ENCODE measurements at places on chromosomes 16 and 17.

DNA sequence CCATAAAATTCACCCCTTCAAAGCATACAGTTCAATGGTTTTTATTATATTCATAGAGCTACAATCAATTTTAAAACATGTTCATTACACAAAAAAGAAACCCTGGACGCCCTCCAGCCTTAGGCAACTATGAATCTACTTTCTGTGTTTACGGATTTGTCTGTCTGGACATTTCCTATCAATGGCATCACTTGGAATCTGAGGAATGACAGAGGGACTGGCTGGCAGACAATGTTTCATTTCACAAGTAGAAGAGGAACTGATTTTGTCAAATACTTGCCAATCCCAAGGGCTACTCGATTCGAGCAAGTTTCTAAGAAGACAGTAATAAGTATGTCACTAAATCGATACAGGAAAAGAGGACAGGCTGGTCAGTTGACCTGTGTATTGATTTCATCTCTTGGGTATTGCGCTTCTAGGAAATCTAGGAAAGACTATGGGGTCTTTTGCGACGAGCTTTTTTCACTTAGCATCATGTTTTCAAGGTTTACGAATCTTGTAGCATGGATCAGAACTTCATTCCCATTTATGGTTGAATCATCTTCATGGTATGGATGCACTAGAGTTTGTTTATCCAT is 56.6 kb downstream of the RGS9 start:
- no peak for DNase-seq

DNA sequence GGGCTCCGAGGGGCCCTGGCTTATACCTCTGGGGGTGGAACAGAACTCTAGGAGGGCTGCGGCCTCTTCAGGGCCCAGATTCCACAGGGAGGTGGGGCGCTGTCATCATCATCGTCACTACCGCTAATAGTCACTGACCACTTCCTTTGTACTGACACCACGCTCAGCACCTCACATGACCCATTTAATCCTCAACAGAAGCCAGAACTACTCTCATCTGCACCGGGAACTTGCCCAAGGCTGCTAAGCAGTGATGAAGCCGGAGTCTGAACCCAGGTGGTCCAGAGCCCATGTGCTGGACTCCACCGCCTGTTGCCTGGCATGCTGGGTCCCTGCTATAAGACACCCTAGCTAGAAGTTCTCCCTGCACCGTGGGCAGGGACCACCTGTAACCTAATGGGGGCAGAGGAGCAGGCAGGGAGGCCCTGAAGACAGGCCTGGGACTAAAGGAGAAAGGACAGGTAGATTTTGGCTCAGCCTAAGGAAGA is 12.0 kb downstream of the UNC13D start:
- DNase-seq = no peak

GRCh38 chr17:79506150-79506870 is 104.5 kb downstream of the RBFOX3 start:
- DNase-seq = no peak

GRCh38 chr16:51773071-51773890 is 622.2 kb upstream of the SALL1 start:
- no peak for DNase-seq

GRCh38 chr17:28928061-28928460 is 23.3 kb downstream of the PHF12 start:
- no peak for DNase-seq

- no peak for DNase-seq
Measured at GRCh38 chr16:4947722-4948503, 10.2 kb upstream of the SEC14L5 start.

DNA sequence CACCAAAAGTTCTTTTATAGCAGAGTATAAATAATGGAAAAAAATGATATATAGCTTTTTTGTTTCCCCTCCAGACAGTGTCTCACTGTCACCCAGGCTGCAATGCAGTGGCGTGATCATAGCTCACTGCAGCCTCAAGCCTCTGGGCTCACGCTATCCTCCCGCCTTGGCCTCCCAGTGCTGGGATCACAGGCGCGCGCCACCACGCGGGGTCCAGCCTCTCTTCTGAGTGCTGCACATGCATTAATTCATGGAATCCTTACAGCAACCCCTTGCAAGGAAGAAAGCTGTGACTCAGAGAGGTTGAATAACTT is 18.0 kb upstream of the ZNF629 start:
- no peak for DNase-seq

- DNase-seq = no peak
Measured at GRCh38 chr17:60355663-60356594, 36.0 kb downstream of the USP32 start.

DNA sequence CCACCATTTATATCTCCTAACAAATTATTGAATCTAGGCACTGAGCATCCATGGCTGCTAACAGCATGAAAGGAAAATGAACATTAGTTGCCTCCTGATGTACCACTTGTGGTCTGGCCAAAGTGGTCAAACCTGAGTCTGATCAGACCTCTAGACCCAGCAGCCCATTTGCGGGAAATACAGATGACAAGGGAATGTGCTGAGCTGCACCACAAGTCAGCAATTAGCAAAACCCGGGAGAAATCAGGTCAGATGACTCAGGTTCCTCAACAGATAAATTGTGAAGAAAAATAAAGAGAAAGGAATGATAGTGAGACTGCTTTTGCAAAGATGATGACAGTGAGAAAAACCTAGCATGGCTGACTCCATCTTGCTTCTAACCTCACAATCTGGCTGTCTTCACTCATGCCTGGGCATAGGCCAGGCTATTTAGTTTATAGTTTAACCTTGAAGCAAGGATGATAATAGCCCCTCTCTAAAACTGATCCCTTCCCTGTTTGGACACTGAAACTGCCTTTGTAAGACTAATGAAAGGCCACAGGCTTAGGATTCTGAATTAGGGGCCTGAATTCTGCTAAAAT is 142.7 kb upstream of the ASIC2 start:
- no peak for DNase-seq

DNA sequence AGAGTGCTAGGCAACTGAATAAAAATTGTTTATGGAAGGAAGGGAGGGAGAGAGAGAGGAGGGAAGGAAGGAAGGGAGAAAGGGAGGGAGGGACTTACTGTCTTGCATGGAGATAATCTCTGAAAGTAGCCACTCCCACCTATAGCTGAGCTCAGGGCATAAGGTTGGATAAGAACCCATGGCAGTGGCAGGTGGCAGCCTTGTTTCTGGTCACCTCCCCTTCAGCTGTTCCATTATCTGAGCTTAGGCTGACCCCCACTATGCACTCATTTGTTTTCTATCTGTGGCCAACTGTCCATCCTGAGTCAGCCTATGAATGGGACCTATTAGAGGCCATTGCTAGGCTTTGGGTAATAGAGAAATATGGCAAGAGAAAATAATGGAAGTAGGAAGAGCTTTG is 25.3 kb upstream of the MTMR4 start:
- no peak for DNase-seq

DNA sequence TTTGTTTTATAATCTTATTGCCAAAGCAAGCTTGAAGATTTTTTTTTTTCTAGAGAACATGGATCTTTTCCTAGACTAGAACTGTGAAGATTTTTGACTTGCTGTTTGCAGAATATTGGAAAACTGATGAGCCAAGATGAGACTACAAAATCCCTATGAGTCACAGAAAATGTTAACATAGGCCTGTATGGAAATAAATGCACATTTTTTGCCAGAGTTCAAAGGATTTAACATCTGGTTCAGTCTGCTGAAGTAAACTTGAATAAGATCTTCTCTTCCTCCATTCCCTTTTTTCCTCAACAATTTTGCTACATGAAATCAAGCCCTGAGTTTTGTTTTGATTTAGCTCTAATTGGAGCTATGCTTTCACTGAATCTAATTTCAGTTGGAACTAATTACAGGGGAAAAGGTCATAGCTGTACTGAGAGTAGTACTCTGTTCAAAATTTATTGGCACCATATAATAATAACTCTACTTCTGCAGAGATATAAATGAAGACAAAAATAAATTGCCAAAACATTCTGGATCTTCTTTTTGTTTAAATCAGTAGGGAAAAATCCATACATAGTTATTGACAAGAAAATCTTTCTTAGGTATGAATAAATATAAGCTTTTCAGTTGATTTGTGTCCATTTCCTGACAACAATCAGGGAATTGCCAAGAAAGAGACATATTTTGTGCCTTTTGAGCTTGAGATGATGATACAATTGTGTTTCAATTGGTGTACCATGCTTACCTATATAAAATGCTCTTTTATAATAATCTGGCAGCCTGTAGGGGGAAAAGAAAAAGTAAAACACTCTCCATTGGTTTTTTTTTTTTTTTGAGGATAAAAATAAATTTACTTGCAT is 387.5 kb upstream of the GOT2 start:
- no peak for DNase-seq

GRCh38 chr16:10751291-10751697 is 7.7 kb downstream of the NUBP1 start:
- DNase-seq = no peak

DNA sequence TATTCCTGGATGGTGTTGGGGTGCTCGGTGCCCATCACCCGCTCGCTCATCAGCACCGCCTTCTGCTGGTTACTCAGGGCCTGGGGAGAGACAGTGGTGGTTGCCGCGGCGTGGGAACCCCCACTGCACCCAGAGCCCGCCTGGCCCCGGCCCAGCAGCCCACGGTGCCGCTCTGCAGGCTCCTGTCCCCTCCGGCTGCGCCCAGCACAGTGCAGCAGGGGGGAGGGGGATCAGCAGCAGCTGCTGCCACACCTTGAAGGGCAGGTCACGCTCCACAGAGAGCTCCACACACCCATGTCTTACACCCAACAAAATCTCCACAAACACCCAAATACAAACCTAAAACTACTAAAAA is 18.8 kb downstream of the CLUH start:
- no peak for DNase-seq

GRCh38 chr17:78823282-78824046 is 17.1 kb downstream of the USP36 start:
- no peak for DNase-seq

- DNase-seq = no peak
Measured at GRCh38 chr16:55184052-55184451, 140.0 kb upstream of the IRX6 start.

- no peak for DNase-seq
Measured at GRCh38 chr17:49393491-49394255, 21.0 kb downstream of the PHB1 start.

DNA sequence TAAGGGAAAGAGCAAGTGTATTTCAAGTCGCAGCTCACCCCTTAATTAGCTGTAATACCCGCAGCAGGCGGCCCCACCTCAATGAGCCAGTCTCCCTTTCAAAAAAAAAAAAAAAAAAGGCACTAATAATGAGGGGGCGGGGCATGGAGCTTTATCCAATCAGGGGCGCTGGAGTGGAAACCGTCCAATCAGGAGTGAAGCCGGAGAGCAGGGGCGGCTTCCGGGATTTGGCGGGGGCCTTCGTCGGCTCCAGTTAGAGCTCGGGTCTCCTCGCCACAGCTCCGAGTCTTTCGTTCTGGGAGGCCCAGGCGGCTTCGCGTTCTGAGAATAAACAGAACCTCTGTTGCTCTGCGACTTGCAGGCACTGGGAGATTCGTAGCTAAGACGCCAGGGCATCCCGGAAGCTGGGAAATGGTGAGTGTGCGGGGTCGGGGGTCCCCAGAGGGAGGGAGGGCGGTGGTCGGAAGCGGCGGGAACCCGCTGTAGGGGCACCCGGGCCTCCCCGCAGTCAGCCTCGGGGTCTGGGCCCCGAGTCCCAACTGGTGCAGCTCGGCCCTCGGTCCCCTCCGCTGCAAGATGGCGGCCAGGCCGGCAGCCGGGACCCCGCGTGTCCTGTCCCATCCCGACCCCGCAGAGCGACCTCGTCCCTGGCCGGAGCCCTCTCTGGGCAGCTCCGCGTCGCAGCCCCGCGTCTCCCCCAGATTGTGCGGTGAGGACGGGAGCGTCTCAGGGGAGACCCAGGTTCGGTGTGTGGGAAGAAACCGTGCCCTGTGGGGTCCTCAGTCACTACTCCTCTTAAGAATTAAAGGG is at the start of gene ZNF267:
TSS of gene ZNF267 (plus strand) at position 252 of the 810 bp plus-strand sequence. CDS start at position 412, 160 bp downstream.
- peak; percentile 92 for DNase-seq

DNA sequence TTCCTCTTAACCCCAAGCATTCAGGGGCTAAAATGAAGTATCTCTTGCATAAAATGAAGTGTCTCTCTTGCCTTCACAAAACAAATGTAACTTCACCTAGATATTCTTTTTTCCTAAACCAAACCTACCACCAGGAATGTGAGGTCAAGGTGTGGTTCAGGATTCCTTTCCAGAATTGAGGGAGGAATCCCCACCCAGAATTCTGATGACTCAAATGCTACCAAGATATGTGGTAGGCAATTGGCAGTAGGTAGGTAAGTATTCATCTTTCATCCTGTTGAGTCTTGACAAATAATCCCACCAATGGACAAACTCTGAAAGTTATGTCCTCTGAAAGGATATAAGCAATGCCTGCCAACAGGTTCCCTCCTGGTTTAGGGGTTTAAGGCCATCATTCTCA is 26.2 kb downstream of the TRIM16 start:
- DNase-seq = no peak

DNA sequence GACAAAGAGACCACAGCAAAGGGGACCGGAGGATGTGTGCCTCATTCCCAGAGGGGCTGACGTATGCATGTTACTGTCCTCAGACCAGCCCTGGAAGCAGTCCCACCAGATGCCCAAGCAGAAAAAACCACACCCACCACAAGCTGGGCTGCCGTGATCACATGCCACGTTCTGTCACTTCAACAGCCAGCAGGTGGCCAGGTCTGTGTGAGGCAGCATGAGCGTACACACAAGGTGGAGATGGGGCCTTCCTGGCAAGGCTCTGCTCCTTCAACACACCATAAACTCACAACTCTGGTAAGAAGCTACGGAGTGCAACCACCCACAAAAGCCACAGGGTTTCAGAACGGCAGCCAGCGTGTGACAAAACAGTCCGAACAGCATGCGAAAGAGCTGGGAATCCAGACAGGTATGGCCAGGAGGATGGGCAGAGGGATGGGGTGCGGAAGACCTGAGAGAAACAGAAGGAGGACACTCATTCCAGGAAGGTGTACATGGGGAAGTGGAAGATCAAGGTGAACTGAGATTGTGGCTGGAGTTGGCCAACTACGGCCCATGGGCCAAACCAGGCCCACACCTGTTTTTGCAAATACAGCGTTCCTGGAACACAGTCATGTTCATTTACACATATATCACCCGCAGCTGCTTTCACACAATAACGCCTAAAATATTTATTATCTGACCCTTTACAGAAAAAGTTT is 27.9 kb downstream of the MBTPS1 start:
- DNase-seq = no peak

DNA sequence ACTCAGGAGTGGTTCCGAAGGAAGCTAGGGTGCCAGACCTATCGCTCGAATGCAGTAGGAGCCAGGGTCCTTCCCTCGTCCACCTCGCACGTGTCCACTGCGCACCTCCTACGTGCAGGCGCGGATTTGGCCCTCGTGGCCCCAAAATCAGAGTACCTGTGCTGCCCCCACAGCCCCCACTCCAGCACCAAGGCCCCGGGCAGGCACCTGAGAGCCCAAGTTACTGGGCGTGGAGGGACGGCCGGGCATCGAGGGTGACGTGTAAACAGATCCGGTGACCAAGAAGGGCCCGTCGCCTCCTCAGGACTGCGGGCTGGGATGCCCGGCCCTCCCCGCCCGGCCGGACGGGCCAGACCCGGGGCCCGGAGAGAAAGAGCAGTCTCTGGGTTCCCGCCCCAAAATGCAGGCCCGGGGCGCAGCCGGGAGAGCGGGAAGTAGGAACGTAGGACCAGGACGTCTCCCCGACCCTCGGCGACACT is 492 bp downstream of the SLC25A39 start:
- DNase-seq = no peak

- no peak for DNase-seq
Measured at GRCh38 chr17:8944748-8945147, 20.8 kb downstream of the PIK3R5 start.

Data from amniotic stem cell (primary cell).